ENCODE measurements at places on chromosomes 1 and 21.

DNA sequence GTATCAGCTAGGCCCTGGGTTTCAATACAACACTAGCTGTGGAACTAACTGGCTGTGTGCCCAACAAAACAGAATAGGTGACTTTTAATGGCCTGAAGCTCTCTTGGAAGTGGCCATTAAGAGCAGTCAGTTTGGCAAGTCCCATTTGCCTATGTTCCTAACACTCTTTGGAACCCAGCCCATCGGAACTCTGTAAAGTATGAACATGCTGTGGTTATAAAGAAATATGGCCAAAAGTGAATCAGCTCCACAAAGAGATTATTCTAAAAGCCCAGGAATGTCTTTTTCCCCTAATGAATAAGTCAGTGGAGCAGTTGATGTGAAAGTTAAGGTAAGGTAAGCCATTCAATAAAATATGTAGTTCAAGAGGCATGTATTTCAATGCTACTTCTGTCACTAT lies 223.7 kb upstream of the ADAMTS5 start:
- no peak for DNase-seq

DNA sequence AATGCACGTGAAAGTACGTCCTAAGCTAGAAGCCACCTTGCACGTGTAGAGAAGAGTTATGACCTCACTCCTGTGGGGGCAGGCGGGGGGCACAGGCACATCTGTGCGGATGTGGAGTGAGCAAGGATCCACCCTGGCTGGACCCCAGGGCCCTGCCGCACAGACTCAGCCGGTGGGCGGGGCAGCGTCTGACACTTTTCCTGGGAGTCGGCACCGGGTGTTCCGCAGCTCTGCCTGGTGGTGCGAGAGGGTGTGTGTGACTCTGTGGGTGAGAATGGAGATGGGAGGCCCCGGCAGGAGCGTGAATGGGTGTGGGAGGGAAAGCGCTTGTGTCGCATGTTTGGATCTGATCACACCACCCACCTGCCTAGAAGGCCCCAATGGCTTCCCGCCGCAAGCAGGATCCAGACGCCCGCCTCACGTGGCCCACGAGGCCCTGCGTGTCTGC lies 29.5 kb downstream of the RAP1GAP start:
- DNase-seq, result no peak

DNA sequence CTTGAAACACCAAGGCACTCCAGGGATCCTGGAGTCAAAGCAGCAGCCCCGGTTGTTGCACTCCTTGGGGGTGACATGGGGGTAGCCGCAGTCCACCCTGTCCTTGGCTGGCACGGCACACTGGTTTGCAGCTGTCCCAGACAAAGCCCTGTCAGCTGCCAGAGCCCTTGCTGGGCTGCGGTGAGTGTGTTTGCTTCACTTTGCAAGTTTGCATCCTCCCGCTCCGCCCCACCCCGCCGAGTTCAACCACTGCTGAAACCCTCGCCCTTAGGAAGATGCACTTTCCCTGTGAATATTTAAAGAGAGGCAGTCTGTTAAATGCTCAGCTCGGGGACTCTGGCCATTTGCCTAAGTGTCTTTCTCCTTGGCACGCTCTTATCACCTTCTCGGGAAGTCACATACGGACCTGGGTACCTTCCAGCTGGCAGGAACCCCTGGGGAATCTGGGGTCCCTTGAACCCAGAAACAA lies 1.7 kb downstream of the TFF3 start:
- no peak for DNase-seq

DNA sequence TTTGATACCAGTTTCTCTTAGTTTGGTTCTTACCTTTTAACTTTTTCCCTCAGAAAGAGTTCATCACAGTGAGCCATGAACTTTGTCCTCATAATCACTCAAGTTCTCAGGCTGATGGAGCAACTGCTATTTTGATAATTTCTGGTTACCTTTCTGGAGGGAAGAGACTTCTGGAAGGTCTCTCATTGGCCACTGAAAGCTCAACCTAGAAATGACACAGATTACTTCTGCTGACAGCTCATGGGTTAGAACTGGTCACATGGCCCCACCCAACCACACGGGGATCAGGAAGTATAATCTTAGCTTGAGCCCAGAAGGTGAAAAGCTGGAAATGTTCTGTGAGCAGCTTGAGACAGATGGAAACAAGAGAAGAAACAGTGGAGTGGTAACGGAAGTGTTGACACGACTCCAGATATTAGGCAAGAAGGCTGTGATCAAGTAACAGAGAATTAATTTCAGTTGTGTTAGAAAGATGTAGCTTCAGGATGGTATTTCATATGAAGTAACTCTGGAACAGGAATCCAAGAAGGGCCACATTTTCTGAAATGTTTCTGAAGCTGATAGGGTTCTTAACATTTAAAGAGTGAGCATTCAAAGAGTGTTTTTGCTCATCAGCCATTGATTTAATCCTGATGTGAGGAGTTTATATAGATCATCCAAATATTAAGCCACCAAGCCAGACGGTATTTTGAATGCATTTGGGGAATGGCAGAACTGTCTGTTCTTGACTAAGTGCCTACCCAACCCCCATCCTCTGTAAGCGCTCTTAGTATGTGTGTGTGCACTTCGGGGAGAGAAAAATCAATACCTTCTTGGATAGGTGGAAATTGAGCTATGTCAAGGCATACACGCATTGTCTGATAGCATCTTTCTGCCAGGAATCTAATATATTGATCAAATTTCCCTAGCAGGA lies 21.9 kb upstream of the XPR1 start:
- DNase-seq, result peak; percentile 40

DNA sequence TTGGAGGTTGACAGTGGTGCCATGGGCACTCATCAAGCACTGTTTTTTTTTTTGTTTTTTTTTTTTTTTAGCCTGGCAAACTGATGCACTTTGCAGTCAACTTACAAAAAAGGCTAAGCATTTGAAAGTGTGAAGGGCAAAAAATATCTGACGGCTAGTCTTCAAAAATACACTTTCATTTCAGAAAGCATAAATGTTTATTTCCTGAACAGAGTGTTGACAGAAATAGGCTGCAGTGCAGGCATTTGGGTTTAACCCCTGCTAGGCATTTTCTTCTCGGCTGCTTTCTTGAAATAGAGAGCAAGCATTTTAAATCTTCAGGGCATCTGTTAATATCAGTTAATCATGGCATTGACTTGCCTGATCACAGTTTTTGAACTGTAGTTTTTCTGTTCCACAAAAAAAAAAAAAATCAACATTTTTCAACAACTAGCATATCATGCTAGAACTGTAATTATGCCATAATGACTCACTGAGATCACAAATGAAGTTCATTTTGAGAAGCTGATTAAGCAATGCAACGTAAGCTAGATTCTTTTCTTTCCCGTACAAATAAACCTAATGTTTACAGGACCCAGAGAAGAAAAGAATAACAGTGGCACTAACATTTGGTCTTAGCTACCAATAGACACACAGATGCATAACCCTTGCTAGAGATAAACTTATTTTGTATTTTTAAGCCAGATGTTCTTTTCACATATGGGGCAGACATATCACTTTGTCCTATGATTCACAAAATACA lies 100.4 kb upstream of the USH2A start:
- DNase-seq, result no peak

- DNase-seq, result no peak
These were observed 38.4 kb downstream of the PIK3CD start for GRCh38 chr1:9689971-9690381.

DNA sequence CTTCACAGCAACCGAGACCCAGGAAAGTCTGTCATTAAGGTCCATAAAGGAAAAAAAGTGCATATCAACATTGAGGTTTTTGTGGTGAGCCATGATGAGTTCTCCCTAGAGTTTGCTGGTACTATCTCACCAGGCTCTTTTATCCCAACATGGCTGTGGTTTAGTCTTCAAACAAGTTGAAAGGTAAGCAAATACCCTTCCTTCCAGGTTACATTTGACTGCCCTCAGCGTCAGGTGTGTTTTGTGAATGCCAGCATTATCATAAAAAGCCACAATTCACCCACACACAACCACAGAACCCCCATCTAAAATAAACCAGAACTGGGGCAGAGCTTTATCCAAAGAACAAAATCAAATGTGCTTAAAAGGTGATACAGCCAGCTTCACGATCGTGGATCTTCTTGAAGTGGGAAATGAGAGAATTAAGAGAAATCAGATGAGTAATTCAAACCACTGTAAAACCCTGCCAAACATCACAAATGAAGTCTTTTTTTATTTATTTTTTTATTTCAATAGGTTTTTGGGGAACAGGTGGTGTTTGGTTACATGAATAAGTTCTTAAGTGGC lies 64.7 kb downstream of the SETD4 start:
- DNase-seq, result no peak

All from gastrocnemius medialis (tissue), 4 donors.